ENCODE measurements at places on chromosomes 5 and 9.

DNA sequence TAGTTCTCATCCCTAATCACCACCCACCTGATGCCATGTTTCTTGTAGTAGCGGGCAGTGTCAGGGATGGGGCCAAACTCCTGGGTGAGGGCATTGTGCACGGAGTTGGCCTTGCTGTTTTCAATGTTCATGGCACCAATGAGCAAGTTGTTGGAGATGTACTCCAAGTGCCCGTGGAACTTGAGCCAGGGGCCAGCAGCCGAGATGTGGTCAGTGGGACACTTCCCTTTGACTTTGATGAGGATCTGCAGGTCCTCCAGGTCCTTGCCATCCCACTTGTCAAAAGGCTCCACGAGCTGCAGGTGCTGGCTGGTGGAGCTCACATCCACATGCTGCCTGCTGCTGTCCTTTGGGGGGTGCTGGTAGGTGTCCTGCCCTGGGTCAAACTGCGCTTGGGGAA is 162.2 kb upstream of the SV2C start:
- DNase-seq = no peak

DNA sequence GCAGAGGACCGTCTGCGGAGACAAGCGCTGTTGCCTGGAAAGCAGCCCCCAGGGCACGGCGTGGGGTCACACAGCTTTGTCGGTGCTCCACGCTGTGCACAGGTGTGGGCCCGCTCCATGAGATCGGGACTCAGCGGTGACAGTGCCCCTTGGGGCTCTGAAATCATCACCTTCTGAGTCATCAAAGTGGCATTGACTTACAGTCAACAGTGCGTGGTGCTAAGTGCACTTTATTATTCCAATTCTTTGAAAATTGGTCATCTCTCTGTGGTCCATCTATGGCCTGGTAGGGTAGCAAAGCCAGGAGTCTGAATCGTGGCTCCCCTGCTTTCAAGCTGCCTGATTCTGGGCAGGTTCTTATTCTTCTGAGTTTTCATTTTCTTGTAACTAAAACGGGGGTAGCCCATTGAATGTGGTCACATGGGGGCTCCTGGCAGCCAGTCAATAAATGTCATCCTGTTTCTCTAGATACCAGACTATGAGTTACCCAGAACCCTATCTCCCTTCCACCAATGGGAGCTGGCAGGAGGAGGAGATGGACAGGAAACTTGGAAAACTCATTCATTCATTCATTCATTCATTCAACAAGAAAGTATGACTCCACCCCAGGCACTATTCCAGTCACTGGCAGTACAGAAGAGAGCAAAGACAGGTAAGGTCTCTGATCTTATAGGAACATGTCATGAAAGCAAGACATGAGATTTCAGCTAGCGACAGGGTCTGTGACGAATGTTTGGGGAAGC is 20.3 kb upstream of the UNC5A start:
- DNase-seq = no peak

DNA sequence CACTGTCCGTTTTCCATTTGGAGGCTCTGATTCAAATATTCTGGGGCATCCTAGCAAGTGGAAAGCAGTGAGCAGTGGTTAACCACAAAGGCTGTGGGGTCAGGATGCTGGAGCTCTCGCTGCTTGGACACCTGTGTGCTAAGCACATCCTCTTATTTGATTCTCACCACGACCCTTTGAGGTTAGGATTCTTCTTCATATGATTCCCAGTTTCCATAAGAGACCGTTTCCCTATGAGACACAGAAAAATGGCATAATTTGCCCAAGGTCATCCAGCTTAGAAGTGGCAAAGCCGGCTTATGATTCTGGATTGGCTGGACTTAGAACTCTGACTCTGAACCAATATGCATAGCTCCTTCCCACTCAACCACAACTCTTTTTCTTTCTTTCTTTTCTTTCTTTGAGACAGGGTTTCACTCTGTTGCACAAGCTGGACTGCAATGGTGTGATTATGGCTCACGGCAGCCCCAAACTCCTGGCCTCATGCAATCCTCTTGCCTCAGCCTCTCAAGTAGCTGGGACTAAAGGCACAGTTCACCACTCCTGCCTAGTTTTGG is 207.7 kb downstream of the TTLL11 start:
- no peak for DNase-seq

DNA sequence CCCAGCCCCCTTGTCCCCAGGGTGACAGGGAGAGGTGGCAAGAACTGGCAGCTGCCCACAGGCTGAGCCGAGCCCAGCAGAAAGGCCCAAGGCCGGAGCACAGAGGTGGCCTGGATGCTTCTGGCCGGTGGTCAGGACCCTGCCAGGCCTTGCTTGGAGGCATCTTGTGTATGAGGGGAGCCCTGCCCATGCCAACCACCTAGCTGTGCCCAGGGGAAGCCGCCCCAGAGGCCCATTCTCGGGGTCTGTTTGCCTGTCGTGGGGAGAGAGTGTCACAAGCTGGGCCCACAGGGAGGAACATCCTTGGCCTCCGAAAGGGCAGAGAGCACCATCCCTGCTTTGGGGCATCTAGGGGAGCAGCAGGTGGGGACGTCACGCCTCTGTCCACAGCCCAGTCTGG is 10.0 kb downstream of the NKD2 start:
- DNase-seq = no peak

GRCh38 chr9:126907058-126907457 is 7.5 kb upstream of the RALGPS1 start:
- no peak for DNase-seq

DNA sequence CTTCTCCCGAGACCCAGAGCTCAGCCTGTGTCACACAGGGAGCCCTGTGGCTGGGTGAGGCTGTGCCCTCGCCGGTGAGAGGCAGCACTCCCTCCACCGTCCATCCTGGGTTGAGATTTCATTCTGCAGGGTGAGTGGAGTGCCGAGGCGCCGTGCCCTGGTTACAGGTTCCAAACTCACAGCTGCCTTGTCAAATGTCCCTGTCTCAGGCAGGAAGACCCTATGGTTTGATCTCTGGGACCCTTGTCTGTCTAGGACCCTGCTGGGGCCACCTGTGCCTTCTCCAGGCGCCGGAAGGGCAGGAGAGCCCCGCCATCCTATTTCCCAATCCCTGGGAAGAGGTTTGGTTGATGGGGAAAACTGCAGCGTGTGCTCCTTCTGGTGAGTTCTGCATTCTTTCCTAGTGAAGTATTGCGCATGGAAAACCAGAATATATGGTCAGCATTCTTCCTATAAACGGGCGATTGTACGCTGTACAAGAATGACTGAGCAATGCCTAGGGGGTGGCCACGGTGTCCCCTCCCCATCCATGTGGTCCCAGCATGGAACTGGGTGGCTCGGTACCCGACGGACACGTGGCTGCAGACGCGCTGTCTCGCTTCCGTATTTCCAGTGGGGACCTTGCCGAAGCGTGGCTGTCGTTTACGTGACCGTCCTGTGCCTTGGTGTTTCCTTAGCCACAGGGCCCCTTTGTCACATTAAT is 95.9 kb upstream of the COL5A1 start:
- DNase-seq = no peak

DNA sequence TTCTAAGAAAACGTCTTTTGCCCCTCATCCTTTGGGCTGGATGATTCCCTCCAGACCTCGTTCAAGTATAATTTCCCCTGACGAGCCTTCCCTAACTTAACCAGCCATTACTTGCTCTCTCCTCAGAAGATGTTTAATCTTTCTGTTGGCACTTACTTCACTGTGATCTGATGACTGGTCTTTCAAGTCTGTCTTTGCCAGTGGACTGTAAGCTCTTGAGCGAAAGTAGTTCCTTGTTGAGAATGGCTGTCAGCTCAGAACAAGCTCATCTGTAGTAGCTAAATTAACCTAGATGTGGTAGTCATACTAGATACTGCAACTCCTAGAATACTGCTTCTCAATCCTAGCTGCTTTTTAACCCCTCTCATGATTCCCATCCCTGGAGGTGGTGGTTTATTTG is 125.0 kb downstream of the AOPEP start:
- DNase-seq = no peak

DNA sequence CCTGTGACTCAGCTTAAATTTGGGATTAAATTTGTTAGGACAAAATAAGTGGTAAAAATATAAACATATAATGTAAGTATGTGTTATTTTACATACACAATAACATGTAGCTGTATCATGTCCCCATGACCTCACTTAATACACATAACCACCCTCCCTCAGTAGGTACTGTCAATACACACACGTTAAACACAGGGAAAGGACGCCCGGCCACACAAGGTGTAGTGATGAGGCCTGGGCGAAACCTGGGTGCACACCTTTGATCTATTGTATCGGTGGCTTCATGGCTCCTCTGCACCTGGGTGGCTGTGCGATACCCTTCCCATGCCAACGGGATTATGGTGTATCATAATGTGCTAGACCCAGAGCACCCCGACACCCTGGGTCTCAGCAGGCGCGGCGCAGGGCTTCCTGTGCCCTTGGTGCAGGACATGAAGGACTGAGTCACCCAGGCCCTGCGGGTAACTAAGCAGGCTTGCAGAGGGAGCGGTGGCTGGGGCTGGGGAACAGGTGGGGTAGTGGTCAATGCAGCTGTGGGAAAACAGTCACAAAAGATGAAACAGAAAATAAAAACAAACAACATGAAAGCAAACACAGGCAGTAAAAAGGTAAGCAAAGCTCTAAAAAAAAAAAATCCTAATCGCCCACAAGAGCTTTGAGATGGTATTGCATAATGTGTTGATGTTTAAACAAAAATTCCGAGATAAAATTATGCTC is 127.5 kb upstream of the RETREG1 start:
- DNase-seq = no peak

GRCh38 chr5:144487761-144488160 is 317.1 kb downstream of the KCTD16 start:
- no peak for DNase-seq

GRCh38 chr5:33146881-33147280 is 293.9 kb upstream of the TARS1 start:
- DNase-seq = no peak

GRCh38 chr9:22211588-22212360 is 202.7 kb upstream of the CDKN2B start:
- DNase-seq = no peak

DNA sequence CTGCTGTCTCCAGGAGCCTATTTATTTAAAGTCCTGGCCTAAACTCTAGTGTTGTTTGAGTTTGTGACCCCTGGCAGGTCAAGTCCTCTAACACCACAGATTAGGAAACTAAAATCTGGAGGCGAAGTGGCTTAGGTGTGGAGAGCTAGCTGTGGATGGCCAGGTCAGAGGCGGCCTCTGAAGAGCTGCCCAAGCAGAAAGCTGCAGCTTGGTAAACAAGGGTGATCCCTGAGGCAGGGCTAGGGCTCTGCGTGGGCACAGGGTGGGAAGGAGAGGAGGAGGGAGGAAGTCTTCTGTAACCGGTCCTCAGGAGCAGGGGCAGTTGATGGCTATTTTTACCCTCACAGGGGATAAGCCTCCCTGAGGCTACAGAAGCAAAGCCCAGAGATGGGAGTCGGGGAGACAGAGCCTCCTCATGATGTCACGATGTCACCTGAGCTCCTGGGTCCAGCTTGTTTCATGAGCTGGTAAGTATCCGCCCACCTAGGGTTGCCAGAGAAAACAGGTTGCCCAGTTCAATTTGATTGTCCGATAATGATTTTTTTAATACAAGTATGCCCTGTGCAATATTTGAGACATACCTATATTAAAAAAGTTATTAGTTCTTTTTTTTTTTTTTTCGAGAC is 25.9 kb upstream of the BOD1 start:
- no peak for DNase-seq

GRCh38 chr9:32918628-32919027 is 82.8 kb downstream of the APTX start:
- DNase-seq = no peak

- peak; percentile 26 for DNase-seq
Measured at GRCh38 chr5:14723701-14724132, 59.2 kb downstream of the OTULIN start.

GRCh38 chr9:113541019-113541900 is 77.7 kb downstream of the RGS3 start:
- DNase-seq = no peak

DNA sequence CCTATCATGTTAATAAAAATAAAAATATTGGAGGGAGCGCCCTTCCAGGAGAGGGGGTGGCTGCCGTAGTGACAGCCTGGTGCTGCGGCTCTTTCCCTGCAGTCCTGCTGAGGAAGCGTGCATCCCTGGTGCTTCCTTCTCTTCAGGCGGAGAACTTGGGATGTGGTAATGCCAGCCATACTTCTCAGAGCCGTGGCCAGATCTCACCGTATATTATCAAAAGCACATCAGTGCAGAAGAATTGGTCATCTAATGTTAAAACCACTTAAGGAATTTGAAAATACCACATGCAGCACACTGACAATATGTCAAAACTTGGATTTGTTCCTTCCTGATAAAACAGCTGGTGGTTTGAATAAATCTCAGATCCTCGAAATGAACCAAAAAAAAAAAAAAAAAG is 17.7 kb downstream of the C9orf40 start:
- no peak for DNase-seq

DNA sequence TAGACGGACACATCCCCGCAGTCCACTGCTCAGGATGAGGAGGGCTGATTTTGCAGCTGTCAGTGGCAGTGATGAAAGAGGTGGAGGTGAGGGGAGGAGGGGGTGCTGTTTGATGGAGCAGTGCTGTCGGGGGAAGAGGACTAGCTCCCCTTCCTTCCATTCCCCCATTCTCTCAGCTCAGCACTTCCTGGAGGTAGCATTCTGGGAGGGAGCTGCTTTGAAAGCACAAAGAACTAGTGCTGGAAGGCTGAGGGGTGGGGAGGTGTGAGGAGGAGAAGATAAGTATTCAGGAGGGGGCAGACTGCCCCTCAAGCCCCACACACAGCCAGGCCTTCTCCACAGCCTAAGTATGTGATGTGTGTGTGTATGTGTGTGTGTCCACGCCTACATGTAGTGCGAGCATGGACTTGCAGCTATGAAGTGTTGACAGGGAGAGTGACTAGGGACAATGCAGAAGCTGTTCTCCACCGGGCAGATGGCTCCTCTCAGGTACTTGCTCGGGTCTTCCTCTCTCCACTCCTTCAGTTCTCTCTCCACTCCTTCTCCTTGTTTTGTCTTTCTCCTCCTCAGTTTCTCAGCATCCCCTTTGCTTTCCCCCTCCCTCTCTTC is 65.5 kb upstream of the HSPA9 start:
- no peak for DNase-seq

DNA sequence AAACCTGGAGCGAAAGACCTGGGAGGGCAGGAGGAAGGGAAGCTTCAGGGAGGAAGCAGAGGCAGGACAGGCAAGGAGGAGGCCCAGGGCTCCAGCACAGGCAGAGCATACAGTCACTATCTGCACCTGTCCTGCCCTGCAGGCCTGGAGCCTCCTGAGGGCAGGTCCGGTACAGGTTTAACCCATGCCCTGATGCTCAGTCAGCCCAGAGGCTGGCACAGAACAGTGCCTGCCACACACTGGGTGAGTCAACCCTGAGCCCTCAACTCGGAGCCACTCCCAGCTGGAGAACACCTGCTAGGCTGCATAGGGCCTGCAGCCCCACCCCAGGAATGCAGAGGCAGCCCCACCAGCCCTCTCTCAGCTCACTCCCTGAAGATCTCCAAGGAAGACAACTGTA is 161.5 kb upstream of the PHYKPL start:
- DNase-seq = no peak

Data from stimulated activated CD8-positive, alpha-beta memory T cell treated with anti-CD3 and anti-CD28 coated beads, Interleukin-7, amount 100 ng/mL, for 48 hours (primary cell).